ENCODE measurements at places on chromosomes 4 and X. TPM values are rescaled to one million over a fixed set of nuclear protein-coding genes. Genes with fewer than 3 reads are reported as not detected.

Gene ITM2A
- 15.4 TPM for total RNA-seq

Gene BGN
- total RNA-seq = 28.9 TPM

Gene CPZ
- 2.0 TPM for total RNA-seq

Gene PCSK1N
- total RNA-seq = 33.5 TPM

Gene MAGEA8
- total RNA-seq = not detected

Gene FAM47A
- not detected for total RNA-seq

Gene STATH
- total RNA-seq = not detected

Gene CRLF2
- not detected for total RNA-seq

Gene NMU
- not detected for total RNA-seq

Gene CXorf49
- total RNA-seq = not detected

Gene SPARCL1
- total RNA-seq = 37.1 TPM

Gene DSPP
- total RNA-seq = not detected

Gene SPANXA2
- not detected for total RNA-seq

- DNase-seq = no peak
These were observed 94.2 kb upstream of the TEX13D start for GRCh38 chrX:124238268-124238667.

DNA sequence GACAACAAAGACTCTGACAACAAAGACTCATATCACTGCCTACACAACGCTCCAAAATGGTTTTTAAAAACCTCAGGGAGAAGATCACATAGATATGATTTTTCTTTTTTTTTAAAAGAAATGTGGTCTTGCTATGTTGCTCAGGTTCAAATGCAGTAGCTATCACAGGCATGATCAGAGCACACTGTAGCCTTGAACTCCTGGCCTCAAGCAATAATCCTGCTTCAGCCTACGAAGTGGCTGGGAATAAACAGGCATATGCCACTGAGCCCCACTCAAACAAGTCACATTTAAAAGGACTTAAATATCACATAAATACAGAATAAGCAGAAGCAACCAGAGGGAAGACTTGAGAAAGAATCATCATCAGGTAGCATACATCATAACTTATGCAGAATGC lies 14.7 kb downstream of the DHX15 start:
- DNase-seq = no peak

GRCh38 chrX:110846071-110846470 lies 50.5 kb upstream of the CHRDL1 start:
- no peak for DNase-seq

- no peak for DNase-seq
These were observed 106.8 kb downstream of the STK32B start for GRCh38 chr4:5157791-5158770.

DNA sequence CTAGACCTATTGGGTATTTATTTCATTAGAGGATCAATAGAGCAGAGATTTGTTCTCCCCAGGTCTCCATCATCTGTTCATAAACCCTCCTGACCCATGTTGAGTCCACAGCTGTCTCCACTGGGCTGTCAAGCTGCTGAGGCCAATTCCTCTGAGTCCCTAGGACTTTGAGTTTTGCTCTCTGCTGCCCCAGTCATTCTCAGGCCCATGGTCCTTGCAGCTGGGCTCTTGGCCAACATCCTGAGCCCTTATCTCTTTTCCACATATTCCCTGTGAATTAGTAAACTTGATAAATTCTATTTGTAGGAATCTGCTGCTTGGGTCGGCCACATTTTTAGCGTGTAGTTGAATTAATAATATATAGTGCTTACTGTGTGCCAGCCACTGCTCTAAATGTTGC lies 41.9 kb downstream of the FHL1 start:
- DNase-seq = no peak

GRCh38 chr4:64882311-64883086 lies 473.2 kb upstream of the TECRL start:
- DNase-seq = no peak

GRCh38 chr4:52142816-52143215 lies 91.7 kb downstream of the SPATA18 start:
- DNase-seq = no peak

GRCh38 chrX:65127842-65128241 lies 151.6 kb upstream of the ZC4H2 start:
- DNase-seq = no peak

- no peak for DNase-seq
These were observed 51.4 kb upstream of the LSM6 start for GRCh38 chr4:146124023-146124680.

DNA sequence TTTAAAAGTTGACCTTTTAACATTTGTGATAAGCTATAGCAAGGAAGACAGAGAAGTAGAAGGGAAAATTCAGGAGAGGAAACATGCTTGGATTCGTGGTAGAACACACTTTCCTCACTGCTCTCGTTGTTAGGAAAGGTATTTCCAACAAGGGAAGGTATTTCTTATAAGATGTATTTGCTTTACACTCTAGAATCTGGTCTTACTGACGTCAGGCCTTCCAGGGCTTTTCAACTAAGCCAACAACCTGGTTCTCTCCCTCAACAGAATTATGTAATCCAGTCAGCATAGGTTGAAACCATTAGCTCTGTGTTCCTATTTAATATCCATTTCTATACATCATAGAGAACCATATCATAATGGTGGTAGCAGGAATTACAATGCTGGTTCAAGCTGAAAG lies 241.9 kb downstream of the SLC39A8 start:
- no peak for DNase-seq

GRCh38 chrX:1444561-1445500 lies 7.9 kb downstream of the ASMTL start:
- peak; percentile 23 for DNase-seq

- no peak for DNase-seq
These were observed 23.9 kb downstream of the WDR1 start for GRCh38 chr4:10092481-10093270.

GRCh38 chr4:128279624-128280225 lies 7.9 kb downstream of the PGRMC2 start:
- DNase-seq = no peak

DNA sequence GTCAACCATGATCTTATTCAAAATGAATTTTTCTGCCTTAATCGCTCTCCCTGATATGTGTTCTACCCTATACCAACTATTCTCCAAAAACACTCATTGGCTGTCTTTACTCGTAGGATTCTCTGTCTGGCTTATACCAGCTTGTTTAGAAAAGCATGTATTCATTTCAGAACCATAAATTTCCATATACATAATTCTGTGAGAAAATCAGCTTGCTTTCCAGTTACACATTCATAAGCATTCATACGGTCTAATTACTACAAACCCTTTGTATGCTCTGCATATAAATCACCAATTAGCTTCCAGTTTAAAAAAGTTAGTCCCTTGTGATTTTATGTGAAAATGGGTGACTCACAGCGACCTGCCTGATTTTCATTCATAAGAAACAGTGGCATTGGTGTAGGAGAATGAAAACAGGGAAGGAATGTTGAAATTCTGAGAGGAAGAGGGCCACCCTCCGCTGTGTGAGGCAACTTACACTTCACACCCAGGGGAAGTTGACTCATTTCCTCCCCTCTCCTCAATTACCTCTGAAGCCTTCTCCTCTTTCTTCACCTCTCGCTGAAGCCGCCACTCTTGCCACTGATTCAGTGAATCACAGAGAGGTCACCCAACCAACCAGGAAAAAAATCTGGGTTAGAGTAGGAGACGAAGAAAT lies 63.3 kb downstream of the MEPE start:
- DNase-seq = no peak

- no peak for DNase-seq
These were observed 65.4 kb upstream of the FAM9C start for GRCh38 chrX:13109817-13110216.

DNA sequence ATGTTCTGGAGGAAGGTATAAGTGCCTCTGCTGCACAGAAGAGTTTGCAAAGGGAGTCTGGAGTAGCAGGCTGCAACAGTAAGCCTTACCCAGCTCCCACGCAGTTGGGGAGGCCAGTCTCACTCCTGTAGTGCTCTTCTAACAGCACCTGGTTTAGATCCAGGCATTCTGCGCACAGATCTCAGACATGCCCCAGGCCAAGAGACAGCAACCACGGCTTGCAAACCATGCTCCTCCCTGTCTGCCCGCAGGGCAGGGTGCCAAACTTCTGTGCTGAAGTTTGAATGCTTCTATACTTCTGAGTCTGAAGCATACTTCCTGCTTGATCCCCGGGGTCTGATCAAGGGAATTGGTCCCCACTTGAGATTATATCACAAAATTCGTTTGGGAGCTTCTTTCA lies 106.3 kb downstream of the LINC00632 start:
- DNase-seq = no peak

DNA sequence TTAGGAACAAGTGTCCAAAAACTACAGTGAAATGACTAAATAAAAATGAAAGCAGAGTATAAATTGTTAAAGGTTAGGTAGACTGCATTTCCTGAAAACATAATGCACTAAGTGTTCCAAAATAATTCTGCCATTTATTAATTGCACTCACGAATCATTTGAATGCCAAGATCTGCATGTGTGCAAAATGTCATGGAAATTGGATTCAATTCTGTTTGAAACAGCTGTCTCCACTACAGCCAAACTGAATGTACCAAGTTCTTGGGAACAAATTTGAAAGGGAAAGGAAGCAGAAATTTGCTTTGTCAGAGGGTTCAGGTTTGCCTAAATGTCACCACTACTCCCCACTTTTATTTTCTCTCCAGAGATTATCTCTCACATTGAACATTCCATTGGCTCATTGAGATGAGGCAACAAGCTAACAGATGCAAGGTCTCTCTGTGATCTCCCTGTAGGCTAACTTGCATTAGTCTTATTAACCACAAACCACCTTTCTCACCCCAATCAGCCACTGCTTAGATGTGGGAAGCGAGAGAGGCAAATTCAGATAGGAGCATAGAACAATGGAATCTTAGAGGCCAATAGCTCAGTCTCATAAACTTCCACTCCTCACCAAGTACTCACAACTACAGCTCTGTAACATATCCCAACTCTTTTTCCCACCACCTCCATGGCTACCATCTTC lies 226.6 kb downstream of the KDR start:
- no peak for DNase-seq

- DNase-seq = no peak
These were observed 53.4 kb upstream of the PITX2 start for GRCh38 chr4:110676241-110676640.

- DNase-seq = no peak
These were observed 373.7 kb downstream of the NAF1 start for GRCh38 chr4:162793004-162793403.

DNA sequence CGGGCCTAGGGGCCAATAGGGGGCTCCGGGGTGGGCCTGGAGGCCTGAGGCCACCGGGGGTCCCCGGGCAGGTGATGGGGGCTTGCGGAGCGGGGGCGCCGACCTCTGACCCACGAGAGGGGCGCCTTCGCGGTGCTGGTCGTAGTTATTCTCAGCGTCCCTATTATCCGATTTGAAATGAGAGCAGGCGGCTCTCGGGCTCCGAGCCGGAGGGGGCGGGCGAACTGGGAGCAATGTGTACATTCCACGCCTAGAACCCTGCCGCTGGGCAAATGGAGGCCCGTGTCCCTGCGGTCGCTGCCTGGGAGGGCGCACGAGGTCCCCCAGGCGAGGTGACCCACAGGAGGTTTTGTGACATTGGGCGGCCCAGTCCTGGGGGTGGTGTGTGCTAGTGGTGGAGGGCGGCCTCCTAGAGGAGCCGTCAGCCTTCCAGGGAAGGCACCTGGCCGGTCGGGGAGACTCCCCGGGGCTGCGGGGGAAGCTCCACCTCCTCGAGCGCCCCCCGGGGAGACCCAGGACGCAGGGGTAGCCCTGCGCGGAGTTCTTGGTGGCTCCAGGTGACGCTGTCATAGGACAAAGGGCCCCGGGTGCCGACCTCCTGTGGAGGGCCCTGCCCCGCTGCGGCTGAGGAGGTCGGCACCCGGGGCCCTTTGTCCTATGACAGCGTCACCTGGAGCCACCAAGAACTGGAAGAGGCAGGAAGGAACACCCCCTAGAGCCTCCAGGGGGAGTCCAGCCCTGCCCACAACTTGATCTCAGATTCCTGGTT lies 102.6 kb upstream of the PRKX start:
- peak; percentile 78 for DNase-seq

All from Peyer's patch (tissue), 4 donors.